AG04450 (cell line): ENCODE measurements at places on chromosomes 4 and X.

- DNase-seq: no peak
Observed at GRCh38 chrX:70436343-70436742, 8.3 kb upstream of the DLG3 start.

DNA sequence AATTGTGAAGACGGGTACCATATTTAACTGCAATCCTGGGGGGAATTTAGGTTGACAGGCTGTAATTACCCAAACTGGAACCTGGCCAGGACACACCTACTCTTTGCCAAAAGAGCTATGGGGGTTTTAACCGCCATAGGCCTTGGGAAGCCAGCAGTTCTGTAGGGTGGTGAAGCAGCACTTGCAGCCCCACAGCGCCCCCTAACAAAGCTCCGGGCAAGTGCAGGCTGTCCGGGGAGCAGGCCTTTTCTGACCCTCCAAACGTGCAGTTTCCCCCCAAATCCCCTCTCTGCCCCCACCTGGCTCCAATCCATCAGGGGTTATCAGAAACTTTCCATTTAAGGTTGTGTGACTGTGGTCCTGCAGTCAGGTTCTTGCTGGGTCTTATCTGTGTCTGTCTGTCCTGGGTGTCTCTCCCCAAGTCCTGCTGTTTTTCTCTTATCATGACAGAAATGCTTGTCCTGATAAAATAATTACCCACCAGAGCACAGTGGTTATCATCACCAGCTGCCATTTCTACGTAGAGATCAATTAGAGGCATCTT, 350.9 kb downstream of the MID1IP1 start:
- DNase-seq: no peak

DNA sequence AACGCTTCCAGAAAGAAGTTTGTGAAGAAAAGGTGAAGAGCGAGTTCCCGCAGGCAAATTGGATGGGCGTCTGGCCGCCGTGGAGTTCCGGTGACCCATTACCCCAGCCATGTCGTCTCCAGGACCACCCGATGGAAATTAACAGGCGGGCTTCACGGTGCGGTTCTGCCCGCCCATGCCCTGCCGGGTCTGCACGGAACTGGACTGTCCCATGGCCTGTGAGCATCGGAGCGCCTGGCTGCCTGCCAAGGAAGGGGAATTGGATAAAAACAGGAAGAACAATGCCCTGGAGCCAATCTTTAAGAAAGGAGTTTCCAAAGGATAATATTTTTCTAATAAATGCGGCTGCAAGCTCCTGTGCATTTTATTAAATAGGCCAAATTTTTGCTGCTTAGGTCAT, 319.8 kb upstream of the SLC7A11 start:
- DNase-seq: no peak

GRCh38 chr4:181845617-181846016, 397.6 kb upstream of the TENM3 start:
- no peak for DNase-seq

DNA sequence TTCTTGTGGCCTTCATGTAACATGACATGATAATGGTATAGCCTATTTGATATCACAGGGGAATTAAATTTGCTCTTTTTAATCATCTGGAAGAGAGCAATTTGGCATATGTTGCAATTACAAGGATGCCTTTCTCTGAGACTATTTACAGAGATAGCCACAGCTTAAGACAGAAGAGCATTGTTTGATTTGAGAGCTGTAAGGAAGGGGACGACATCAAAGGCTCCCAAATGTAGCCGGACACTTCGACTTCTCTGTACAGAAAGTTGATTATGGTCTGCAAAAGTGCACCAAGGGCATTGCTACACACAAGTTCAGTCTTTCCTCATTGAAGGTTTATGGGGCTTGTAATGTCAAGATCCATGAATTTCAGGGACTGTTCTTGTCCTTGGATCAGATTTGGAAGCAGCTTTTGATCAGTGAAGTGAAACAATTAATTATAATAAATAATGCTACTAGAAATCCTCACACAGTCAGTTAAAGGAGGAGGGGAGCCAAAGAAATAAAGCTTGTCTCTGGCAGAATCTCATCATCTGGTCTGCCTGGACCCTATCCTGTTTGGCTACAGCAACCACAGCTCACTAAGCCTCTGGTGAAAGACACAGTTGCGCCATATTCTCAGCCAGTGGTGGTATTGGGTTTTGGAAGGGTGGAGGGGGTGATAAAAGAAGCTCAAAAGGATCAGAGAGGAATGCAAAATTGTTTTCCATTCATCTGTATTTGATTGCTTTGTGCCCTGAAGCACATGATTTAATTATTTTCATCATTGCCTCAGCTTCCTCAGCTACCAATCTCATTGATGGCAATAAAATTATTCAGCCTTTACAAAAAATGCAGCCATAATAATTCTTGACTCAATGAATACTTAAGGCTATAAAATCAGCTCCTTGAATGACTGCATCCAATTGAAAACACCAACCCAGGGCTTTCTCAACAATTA, 654.3 kb upstream of the LCORL start:
- DNase-seq: no peak

GRCh38 chr4:101556842-101557241, 209.5 kb upstream of the PPP3CA start:
- no peak for DNase-seq

GRCh38 chr4:156558373-156559025, 413.1 kb downstream of the PDGFC start:
- DNase-seq: no peak

DNA sequence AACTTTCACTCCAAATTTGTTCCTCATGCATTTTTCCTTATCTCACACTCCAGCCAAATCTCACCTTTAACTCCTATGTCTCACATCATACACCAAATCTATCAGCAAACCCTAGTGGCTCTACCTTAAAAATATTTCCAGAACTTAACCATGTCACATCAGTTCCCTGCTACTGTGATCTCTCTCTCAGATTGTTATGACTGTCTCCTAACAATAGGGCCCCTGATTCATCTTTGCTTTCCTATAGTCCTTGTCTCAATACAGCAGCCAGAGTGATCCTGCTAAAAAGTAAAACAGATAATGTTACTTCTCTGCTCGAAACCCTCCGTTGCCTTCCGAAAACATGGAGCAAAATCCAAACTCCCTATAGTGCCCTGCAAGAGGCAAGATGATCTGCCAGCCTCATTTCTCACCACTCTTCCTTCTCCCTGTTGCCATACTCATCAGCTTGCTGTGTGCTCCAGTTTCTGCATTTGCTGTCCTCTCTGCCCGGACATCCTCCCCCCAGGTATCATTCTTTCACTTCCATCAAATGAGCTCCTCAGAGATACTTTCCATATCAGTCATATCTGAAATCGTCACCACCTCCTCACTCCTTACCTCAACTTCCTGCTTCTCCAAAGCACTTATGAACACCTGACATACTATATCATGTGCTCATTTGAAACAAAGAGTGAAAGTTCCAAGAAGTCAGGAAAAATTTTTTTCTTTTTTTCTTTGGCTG, 293.4 kb upstream of the NR3C2 start:
- no peak for DNase-seq

- DNase-seq: no peak
Observed at GRCh38 chrX:110327336-110327735, 9.5 kb upstream of the AMMECR1 start.

DNA sequence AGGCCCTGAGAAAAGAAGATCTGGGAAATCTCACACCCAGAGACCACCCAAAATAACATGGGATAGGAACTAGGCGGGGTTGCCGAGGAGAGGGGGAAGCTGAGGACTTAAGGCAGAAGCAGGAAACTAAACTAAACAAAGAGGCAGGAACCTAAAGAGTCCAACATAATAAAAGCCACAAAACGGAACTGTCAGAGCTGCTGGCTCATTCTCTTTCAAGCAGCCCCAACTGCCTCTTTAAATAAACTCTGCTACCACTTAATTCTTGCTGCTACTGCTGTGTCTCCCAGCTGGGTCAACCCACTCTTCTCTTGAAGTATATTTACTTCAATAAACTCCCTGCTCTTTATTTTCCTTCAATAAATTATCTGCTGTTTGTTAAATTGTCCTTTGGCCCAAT, 44.5 kb downstream of the MAGEB16 start:
- no peak for DNase-seq

GRCh38 chr4:103365285-103365684, 167.1 kb upstream of the CENPE start:
- no peak for DNase-seq
